ENCODE measurements at places on chromosomes 4 and X. TPM values are rescaled to one million over a fixed set of nuclear protein-coding genes. Genes with fewer than 3 reads are reported as not detected.

Gene CNGA1
- total RNA-seq = 0.26 TPM

Gene RPA4
- total RNA-seq = 0.37 TPM

- no peak for DNase-seq
Measured at GRCh38 chrX:110008011-110008635, 5.2 kb downstream of the TMEM164 start.

DNA sequence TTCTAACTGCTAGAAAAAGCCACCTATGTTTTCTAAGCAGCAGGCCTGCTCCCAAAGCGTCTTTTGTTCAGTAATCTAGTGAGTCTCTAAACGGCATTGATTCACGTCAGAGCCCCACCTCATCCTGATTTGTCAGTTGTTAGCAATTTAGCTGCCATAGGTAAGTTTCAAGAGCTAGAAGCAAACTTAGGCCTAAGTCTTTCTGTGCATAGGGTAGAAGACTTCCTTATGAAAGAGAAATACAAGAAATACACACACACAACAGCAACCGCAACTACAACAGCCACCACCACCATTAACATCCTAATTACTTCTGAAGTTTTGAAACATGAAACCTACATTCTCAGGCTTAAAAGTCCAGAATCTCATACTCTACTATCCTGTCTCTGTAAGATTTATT, 531.1 kb upstream of the SPANXN1 start:
- no peak for DNase-seq

- DNase-seq = no peak
Measured at GRCh38 chrX:1398431-1399340, 6.8 kb upstream of the SLC25A6 start.

DNA sequence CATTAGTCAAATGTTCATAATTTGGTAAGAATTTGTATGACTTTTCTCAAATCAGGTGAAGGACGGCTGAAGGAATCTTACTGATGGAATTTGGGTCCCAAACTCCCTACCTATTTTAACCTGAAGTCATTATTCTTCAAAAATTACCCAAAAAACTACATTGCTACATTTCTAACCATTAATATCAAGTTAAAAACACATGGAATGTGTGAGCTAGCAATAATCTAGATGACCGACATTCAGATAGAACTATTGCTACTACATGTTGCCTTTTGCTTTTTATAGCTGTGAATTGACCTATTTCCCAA, 25.3 kb upstream of the WWC2 start:
- no peak for DNase-seq

DNA sequence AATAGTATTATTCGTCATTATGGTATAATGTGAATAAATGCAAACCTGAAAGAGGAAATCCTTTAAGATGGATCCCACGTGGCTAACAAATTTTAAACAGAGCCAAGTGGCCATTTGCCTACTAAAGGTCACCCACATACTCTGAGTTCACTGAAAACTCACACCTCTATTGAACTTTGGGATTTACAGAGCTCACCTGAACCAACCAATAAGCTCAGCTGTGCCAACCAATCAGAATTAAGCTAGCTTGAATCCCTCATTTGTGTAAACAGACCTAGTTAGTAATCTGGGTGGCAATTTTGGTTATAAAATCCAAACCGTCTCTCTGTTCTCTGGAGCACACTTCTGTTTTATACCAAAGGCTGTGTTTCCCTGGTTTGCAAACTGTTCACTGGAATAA, 5.4 kb upstream of the NUDT9 start:
- no peak for DNase-seq

- DNase-seq = no peak
Measured at GRCh38 chr4:59855630-59856352, 1344.3 kb upstream of the ADGRL3 start.

GRCh38 chr4:105622269-105622668, 69.8 kb downstream of the ARHGEF38 start:
- DNase-seq = no peak

Measured in activated naive CD4-positive, alpha-beta T cell treated with anti-CD3 and anti-CD28 coated beads for 36 hours (primary cell).